ENCODE measurements at places on chromosomes 5 and 9.

GRCh38 chr5:149466457-149466972 is 84.7 kb downstream of the CSNK1A1 start:
- peak; percentile 27 for DNase-seq

- DNase-seq, result no peak
These were observed 47.8 kb downstream of the WWC1 start for GRCh38 chr5:168339109-168339771.

GRCh38 chr5:502325-503079 is 21.7 kb downstream of the SLC9A3 start:
- DNase-seq, result no peak

DNA sequence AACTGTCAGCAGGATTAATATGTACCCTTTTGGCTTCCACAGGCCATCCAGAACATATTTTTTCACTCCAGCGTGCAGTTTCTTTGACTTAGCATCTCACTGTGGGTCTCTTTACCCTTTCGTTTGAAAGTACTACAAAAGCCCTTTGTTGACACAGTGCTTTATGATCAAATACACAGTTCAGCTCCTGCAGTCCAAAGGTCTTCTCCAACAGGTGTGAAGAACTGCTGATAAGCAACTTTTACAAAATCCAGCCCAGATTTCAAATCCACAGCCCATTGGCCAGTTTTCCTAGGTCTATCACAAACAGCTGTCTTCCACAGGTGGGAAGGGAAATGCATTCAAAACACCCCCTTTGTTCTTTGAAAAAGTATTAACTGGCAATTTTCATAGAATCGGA is 54.8 kb downstream of the MYO10 start:
- no peak for DNase-seq

DNA sequence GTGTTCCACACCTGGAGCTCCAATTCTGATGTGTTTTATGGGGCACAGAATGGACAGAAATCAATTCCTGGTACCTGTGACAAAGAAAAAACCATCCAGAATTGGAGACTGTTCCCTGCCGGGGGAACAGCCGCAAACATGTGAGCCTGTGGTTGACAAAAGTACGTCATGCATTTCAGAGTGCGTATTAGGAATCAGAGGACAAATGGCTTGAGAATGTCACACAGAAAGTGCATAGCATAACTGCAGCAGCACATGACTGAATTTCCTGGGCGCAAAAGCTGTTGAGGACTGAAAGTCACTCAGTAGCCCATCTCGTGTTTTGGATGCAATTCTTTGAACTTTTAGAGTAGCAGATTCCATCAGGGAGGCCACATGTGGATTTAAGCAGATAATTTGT is 85.1 kb downstream of the TRIO start:
- no peak for DNase-seq

DNA sequence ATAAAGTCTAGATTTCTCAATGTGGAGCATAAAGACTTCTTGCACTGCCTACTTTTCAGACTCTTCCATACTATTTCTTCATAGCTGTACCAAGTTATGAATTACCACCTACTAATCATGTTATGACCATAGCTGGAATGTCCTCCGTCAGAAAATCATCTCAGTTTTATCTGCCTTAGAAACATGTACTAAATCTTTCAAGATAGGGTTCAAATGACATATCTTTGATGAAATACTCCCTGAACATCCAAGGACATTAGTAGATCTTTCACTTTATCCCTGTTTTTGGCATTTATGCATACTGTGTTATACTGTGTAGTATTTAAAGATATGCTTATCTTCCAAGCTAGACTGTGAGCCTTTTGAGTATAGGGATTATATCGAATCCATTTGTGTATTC is 49.6 kb upstream of the MEF2C start:
- no peak for DNase-seq

GRCh38 chr9:110619831-110620230 is 40.3 kb upstream of the SVEP1 start:
- DNase-seq, result no peak

GRCh38 chr5:157384971-157385709 is 74.9 kb upstream of the NIPAL4 start:
- DNase-seq, result no peak

- DNase-seq, result no peak
These were observed 15.2 kb downstream of the NANS start for GRCh38 chr9:98071737-98072136.

DNA sequence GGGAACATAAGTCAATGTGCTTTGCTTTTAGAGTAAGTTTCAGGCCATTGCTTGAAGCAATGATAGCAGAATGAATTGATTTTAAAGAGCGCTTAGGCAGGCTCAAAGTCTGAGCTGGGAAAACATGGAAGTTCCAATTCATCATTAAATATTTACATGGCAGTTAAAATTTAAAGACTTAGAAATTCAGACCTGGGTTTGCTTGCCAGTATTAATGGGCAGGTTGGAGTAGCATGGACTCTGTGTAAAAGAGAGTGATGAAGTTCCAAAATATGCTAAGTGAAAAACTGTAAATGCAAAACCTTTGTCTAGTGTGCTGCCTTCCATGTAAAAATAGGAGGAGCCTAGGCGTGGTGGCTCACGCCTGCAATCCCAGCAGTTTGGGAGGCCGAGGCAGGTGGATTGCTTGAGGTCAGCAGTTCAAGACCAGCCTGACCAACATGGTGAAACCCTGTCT is 48.3 kb upstream of the PIK3R1 start:
- DNase-seq, result no peak

DNA sequence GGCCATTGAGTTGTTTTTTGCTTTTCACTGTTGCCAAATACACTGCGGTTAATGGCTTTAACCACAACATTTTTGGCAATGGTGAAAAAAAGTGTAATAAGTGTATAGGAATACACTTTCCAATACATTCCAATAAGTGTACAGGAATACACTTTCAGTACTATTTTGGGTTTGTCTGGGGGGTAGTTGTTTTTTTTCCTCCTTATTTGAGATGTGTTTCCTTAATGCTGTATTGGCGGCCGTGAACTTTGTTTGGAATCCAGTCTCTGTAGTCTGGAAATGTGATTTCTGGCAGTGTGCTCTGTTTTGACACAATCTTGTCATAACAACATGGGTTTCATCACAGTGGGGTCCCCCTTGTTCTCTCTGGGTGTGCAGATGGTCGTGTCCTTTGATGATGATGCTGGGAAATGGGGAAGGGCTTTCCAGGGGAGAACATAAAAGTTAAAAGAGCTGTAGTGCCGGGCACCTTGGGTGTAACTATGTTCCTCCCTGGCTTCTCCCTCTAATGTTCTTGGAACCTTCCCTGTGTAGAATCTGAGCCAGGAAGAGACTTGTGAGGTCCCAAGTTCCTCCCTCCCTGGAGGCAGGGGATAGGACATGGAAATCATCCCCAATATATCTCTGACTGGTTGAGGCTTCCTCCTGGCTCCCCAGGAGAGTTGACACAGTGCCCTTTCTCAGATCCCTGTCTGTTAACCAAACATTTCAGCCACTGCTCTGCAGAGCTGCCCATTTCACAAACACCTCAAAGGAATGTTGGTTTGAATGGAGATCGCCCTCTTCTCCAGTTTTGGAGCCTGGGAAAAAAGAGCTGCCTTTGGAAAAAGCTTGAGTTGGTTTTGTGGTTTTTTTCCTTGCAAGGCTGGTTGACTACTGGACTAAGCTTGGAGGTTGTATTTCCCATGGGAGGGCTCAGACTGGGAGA is 44.8 kb downstream of the RCL1 start:
- no peak for DNase-seq
